Kidney epithelial cell (primary cell): ENCODE measurements at places on chromosomes 5 and 9.

DNA sequence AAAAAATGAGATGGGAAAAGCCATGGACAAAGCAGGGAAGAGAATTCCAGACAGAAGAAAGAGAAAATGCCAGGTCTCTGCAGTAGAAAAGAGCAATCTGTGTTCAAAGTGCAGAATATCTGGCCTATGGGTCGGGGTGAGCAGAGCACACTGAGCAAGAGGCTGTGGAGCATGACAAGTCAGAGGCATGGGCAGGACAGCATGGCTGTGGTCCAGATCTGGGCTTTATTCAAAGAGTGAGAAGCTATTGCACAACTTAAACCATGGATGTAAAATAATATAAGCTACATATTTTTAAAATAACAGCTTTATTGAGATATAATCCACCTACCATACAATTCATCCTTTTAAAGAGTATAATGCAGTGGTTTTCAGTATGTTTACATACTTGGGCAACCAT, 133.1 kb upstream of the SPDL1 start:
- peak; percentile 10 for DNase-seq

GRCh38 chr9:81588148-81588871, 101.0 kb downstream of the TLE1 start:
- peak; percentile 96 for DNase-seq

DNA sequence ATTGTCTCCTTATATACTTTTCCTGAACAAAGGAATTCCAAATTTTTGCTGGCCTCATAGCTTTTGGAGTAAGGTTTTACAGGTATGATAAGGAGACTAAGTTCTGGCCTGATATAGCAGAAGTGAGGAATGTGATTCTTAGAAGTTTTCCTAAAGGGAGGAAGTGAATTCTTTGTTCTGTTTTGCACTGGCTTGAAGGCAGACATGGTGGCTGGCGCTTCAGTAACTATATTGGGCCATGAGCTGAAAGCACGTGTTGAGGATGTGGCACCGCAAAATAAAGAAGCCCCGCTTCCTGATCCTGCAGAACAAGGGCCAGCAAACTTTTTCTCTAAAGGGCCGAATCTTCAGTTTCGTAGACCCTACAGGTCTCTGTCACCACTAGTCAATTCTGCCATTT, 224.2 kb downstream of the SNX18 start:
- no peak for DNase-seq

DNA sequence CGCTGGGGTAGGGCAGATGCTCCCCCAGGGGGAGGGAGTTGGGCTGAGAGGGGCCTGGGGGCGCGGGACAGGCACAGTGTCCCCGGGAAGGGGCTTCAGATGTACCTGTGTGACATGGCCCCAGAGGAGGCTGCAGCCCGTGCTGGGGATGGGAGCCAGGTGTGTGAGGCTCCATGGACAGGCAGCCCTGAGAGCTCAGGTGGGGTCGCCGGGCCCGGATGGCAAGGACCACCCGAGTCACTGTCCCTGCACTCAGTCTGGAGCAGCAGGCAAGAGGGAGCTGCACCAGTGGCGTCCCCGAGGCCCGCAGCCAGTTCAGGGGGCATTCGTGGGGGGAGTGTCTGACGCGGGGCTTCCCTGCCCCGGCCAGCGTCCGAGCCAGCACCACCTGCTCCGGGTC, 18.9 kb downstream of the CCDC187 start:
- no peak for DNase-seq

DNA sequence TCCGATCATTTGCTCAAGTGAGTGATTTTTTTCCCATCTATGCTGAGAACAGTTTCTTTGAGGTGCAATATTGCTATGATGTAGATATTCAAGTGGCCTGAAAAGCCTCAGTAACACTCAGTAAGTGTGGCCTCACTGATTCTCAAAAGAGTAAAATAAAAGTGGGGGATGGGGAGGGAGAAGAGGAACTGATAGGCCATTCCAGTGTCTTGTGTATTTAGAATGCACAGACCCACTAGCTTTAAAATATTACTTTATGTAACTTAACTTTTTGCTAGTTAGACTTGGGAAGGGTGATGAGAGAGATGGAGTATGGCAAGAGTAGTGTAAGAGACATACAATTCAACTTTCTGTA, 79.5 kb upstream of the ZNF608 start:
- no peak for DNase-seq

DNA sequence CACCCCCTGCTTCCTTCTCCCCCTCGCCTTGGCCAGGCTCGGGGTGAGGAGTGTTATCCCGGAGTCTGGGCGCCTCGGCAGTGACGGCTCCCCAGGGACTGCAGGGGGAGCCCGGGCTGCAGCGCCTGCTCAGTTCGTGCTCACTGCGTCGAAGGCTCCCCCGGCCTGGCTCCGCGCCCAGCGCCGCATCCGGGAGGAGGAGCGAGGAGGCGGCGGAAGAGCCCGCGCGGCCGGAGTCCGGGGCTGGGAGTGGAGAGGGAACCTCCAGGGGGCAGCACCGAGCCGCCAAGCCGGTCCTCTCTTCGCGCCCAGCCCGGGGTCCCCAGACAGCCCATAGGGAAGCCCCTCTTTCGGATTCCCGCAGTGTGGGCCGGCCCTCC, 1.3 kb upstream of the EGR1 start:
- peak; percentile 61 for DNase-seq
